Forelimb muscle (tissue), 1 donor: ENCODE measurements at places on chromosomes 2 and 18. TPM values are rescaled to one million over a fixed set of nuclear protein-coding genes. Genes with fewer than 3 reads are reported as not detected.

GRCh38 chr2:189933041-189933440, 129.5 kb downstream of the MSTN start:
- DNase-seq = no peak

DNA sequence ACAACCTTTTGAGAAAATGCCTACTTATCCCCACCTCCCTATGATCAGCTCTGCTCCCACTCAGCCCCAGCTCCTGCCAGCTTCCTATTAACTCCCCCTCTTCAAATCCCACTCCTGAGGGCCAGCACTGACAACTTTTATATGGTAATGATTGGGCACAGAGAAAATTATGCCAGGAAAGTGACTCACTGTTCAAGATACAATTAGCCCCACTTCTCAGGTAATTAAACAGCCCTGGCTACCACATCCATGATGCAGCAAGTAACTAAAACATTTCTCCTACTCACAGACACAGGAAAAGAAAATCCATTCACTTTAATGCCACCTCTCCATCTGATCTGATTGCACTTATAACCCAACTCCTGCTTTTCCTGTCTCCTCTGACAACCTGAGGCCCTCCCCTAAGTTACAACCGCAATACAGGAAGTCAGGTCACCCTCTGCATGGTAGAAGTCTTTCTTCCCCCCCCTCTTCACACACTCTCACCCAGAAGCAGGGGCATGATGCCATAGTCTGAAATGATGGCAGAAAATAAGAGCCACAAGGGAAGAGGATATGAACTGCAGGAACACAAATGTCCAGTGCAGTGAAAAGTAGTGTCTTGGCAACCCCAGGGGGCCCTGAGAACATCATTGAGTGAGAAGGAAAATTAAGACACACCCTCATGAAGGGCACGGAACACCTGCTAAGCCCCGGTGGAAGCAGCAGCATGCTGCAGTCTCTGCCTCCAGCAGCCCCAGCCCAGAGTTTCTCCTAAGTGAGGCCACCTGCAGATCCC, 54.4 kb downstream of the STK39 start:
- DNase-seq = no peak

GRCh38 chr2:183532514-183532913, 408.3 kb downstream of the NUP35 start:
- no peak for DNase-seq

- DNase-seq = no peak
Measured at GRCh38 chr2:108704871-108705270, 14.4 kb upstream of the RANBP2 start.

Gene MERTK
- polyA plus RNA-seq = 4.0 TPM

Gene CNTNAP5
- 0.03 TPM for polyA plus RNA-seq

Gene GPR75
- 1.5 TPM for polyA plus RNA-seq

Gene PROKR1
- polyA plus RNA-seq = 0.44 TPM

DNA sequence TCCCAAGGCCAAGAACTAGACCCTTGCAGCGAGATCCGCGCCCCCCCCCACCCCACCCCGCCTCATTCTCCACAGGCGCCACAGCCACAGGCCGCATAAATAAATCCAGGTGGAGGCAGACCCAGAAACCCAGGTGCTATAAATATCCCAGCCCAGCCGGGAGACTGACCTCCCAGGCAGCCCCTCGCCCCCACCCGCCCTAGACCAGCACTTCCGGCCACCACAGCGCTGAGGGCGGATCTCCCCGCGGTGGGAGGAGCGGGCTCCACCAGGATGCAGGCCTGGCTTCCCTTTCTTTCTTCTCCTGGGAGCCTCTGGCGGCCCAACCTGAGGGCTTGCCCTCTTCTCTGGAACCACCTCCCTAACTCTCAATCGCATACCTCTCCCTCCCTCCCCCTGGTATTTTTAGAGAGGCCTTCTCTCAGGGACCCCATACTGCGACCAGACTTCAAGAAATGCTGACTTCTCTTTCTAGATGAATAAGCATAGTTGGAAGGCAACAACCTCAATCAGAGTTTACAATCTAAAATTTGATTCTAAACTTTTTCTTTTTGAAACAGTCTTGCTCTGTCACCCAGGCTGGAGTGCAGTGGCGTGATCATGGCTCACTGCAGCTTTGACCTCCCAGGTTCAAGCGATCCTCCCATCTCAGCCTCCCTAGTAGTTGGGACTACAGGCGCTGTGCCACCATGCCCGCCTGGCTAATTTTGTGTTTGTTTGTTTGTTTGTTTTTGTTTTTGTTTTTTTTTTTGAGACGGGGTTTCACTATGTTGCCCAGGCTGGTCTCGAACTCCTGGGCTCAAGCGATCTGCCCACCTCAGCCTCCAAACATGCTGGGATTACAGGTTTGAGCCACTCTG, 55.0 kb downstream of the PKDCC start:
- DNase-seq = no peak

DNA sequence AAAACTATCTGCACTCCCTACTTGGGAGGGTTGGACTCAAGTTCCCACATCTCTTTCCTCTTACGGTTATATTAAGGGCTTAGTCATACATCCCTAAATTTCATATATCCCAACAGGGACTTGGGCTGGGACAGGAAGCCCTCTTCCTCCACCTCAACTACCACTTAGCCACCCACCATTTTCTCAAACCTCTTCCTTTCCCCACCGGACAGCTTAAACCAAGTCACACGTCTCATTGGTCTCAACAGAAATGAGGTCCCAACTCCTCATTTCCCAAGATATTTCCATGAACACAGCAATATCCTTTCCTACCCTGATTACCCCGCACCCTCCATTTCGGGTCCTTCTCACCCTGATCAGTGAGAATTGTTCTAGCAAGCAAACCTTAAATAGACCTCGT, 736 bp downstream of the ZSCAN30 start:
- DNase-seq = no peak

Gene FOSL2
- 17.3 TPM for polyA plus RNA-seq

DNA sequence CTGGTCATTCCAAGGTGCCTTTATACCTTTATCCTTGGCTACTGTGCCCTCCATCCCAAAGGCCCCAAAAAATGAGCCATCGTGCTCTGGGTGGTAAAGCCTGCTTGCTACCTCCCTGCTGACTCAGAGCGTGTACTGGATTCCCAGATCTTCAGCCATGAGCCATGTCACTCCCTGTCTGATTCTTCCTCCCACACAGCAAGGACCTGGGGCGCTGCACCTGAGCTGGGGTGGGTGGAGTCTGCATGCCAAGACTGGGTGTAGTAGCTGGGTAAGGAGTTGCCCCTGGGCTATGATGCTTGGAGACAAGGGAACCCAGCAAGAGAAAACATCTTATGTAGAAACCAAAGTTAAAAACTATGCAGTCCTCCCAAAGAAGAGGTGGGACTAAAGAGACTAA, 37.2 kb upstream of the APCDD1 start:
- no peak for DNase-seq

GRCh38 chr2:181594322-181594721, 62.6 kb downstream of the CERKL start:
- DNase-seq = no peak

Gene ATG9A
- polyA plus RNA-seq = 33.5 TPM
